Thoracic aorta (tissue), 2 donors: ENCODE measurements at places on chromosomes 3 and 15. TPM values are rescaled to one million over a fixed set of nuclear protein-coding genes. Genes with fewer than 3 reads are reported as not detected.

Gene KBTBD12
- 14.5 TPM for total RNA-seq

Gene LDHAL6B
- not detected for total RNA-seq

DNA sequence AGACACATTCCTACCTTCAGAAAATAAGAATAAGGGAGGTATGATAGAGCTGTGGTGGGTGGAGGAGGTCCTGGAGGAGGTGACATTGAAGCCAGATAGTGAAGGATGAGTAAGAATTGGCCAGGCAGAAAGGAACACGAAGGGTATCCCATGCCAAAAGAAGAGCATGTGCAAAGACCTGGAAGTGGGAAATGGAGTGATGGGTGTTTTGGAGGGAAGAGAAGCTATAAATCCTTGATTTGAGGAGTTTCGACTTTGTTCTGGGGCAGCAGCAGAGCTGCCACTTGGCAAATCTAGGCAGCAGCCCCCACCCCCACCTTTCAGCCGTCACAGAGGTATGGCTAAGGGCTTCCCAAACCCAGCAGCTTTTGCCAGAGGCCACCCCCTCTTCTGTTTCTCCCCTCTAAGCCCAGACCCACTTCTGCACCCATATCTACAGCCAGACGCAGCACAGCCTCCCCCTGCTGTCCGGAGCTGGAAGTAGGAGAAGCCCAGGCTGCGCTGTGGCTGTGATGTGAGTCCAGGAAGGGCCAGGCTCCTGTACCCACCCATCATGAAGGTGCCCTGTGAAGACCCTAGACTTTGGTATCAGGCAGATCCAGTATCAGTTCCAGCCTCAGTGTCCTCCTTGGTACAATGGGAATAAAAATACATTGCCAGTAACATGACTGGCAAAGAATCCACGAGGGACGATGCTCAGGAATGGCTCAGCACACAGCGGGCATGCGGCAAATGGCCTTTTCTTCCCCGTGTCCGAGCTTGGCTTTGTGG lies 188.7 kb upstream of the LINGO1 start:
- no peak overlapping the region for H3K4me3 ChIP-seq
- DNase-seq = no peak
- H3K36me3 ChIP-seq = no peaks in the 10 kb centered on the region
- peaks cover 22% of the 10 kb centered on the region for H3K4me1 ChIP-seq
- peaks cover 3% of the 10 kb centered on the region for H3K27me3 ChIP-seq

DNA sequence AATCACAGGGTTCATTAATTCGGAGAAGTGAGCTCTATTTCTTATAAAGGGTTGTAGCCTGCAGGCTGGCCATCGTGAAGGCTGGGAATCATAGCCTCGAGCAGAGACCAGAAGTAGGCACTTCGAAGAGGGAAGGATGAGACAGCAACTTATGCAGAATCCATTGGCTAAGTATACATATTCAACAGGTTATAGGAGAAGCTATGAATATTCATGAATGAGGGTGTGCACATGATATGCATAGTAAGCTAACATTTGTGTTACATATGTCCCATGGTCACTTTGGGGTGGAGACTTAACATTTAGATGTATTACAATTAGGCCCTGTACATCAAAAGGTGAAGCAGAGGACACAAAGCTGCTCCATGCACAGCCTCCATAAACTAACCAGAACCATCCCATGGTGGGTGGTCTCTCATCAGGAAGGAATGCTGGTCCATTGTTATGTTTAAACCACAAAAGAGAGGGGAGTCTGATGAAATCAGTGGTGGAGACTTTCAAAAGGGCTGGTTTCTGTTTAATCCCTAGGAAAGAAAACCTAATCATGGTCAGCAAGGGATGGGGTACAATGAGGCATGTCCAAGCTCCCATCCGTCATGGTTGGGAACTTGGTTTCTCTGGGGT lies 80.8 kb upstream of the FHIT start:
- no peak overlapping the region for H3K4me3 ChIP-seq
- no peaks in the 10 kb centered on the region for H3K4me1 ChIP-seq
- no peak overlapping the region for H3K27ac ChIP-seq
- no peak for DNase-seq
- H3K27me3 ChIP-seq = no peaks in the 10 kb centered on the region
- no peaks in the 10 kb centered on the region for H3K36me3 ChIP-seq

DNA sequence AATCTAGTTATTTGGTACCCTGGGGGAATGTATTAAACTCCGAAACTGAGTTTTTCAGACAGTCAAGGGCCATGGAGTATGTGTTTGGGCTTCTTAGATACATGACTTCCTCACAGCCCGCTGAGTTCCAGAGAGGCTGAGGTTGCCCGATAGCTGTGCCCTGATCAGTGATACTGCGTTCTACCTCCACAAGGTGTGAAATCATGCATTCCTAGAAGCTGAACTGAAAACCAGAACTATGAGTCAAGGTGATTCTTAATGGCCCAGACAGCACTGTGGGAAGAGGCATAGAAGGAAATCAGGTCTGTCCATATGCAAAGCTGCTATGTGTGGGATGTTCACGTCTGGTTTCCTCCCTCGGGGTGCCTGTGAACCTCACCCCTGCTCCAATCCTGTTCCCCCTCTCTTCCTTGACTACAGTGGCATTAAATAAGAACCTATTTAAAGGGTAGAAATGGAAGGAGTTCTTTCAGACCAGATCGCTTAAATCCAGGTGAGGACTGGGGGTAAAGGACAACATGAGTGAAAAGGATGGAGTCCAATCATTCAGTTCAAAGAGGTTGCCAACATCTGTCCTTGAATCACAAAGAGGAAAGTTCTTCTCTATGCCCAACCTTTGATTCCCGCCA lies 74.3 kb downstream of the MYO1E start:
- H3K4me1 ChIP-seq = peaks cover 62% of the 10 kb centered on the region
- DNase-seq = no peak
- no peaks in the 10 kb centered on the region for H3K36me3 ChIP-seq
- no peak overlapping the region for H3K4me3 ChIP-seq

DNA sequence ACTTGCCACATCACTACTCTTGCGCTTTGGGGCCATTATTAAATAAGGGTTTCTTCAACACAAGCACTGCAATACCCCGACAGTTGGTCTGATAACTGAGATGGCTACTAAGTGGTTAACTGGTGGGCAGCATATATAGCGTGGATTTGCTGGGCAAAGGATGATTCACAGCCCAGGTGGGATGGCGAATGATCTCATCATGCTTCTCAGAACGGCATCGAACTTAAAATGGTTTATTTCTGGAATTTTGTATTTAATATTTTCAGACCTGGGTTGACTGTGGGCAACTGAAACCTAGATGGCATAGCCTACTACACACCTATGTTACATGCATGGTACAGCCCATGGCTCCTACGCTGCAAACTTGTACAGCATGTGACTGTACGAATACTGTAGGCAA lies 26.8 kb upstream of the TKT start:
- no peak overlapping the region for H3K27ac ChIP-seq
- no peak overlapping the region for H3K4me3 ChIP-seq
- no peaks in the 10 kb centered on the region for H3K4me1 ChIP-seq
- peaks cover 6% of the 10 kb centered on the region for H3K36me3 ChIP-seq

- H3K4me1 ChIP-seq = peaks cover 26% of the 10 kb centered on the region
- no peaks in the 10 kb centered on the region for H3K36me3 ChIP-seq
- no peak overlapping the region for H3K4me3 ChIP-seq
- no peaks in the 10 kb centered on the region for H3K27me3 ChIP-seq
- no peak overlapping the region for H3K27ac ChIP-seq
Observed at GRCh38 chr3:151560738-151561137, 99.9 kb upstream of the IGSF10 start.
